ENCODE measurements at places on chromosomes 3 and 15.

- no peak for DNase-seq
Measured at GRCh38 chr3:175349168-175349567, 490.0 kb downstream of the NAALADL2 start.

DNA sequence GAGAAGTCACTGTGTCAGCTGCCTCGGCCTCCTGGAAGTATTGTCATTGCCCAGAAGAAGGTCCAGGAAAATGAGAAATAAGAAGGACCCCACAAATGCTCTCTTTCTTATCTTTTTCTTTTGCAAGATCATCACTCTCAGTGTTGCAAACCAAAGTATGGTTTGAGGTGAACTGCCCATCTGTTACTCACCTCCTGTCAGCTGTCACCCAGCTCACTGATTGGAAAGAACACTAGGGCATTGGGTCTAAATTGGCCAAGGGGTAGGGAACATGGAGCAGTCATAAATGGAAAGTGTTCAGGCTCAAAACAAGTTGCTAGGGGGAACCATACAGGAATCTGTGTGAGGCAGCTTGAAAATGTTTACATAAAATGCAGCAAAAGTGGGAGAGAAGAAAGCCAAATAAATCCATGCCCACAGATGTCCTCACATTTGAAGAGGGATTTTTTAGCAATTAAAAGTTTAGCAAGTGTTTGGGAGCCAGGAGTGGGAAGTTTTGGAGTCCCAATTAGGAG is 431.2 kb upstream of the THBS1 start:
- no peak for DNase-seq

GRCh38 chr3:167110901-167111300 is 269.2 kb downstream of the ZBBX start:
- DNase-seq = no peak

GRCh38 chr3:43872301-43872700 is 181.6 kb downstream of the ABHD5 start:
- DNase-seq = no peak

GRCh38 chr3:101009386-101009785 is 16.2 kb upstream of the ABI3BP start:
- DNase-seq = no peak

Measured in activated CD4-positive, alpha-beta T cell treated with anti-CD3 and anti-CD28 coated beads, Interleukin-10, Interleukin-2, amounts not matched to agents 100 ng/mL and 50 ng/mL, durations not matched to agents 16 hours and 8 hours (primary cell).